Activated naive CD8-positive, alpha-beta T cell treated with anti-CD3 and anti-CD28 coated beads, Interleukin-2, amount 50 U/mL, for 16 hours (primary cell): ENCODE measurements at places on chromosomes 12 and 14.

GRCh38 chr14:30528778-30529642, 29.9 kb upstream of the G2E3 start:
- DNase-seq: no peak

GRCh38 chr12:30870491-30871265, 55.9 kb upstream of the TSPAN11 start:
- no peak for DNase-seq

DNA sequence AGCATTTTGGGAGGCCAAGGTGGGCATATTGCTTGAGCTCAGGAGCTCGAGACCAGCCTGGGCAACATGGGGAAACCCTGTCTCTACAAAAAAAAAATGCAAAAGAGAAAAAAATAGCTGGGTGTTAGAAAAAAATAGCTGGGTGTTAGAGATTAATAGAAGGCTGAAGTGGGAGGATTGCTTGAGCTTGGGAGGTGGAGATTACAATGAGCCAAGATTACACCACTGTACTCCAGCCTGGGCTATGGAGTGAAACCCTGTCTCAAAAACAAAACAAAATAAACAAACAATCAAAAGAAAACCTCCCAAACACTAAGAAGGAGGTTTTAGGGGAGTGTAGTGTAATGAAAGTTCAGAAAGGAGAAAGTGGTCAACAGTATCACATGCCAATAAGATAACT, 202.1 kb downstream of the FLRT2 start:
- DNase-seq: no peak

DNA sequence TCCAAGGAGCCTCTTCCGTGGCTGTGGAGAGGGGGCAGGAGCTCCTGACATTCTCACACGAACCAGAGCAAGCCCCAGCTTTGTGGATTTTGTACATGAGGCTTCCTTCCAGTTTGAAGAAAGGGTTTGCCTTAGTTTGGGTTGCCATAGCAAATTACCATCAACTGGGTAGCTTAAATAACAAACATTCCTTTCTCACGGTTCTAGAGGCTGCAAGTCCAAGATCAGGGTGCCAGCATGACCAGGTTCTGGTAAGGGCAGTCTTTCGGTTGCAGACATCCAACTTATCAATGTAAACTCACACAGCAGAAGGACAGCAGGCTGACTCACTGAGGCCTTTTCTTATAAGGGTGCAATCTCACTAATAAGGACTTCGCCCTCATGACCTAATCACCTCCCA, 25.9 kb upstream of the STAB2 start:
- DNase-seq: no peak

DNA sequence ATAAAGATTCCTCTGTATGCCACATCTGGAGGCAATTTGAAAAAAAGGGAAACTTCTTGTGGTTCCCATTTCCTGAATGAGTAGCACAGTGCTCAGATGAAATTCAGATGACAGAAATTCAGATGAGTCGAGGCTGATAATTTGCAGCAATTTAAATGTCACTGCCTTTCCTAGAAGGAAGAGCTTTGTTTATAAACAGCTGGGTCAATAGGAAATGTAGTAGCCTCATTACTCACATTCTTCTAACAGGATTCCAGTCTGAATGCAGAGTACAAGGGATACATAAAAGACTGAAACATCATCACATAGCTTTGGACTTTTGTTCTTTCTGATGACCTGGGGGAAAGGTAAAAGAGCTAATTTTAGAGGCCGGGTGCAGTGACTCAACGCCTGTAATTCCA, 11.3 kb upstream of the DACT1 start:
- no peak for DNase-seq

DNA sequence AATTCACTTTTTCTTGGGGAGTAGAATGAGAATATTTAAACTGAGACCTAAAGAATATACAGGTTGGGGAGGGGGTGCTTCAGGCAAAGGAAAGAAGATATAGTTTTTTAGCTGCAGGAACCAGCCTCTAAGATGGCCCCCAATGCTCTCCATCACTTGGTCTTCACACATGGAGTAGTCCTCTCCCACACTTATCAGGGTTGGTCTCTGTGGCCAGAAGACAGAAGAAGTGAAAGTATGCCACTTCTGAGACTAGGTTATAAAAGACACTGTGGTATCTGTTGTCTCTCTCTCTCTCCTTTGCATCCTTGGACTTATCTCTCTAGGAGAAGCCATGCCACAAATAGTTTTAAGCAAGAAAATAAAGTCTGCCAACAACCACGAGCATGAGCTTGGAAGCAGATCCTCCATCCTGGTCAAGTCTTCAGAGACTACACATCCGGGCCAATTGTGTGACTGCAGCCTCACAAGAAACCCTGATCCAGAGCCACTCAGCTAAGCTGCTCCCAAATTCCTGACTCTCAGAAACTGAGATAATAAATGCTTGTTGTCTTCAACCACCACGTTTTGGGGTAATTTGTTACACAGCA, 18.0 kb downstream of the PUS7L start:
- no peak for DNase-seq

DNA sequence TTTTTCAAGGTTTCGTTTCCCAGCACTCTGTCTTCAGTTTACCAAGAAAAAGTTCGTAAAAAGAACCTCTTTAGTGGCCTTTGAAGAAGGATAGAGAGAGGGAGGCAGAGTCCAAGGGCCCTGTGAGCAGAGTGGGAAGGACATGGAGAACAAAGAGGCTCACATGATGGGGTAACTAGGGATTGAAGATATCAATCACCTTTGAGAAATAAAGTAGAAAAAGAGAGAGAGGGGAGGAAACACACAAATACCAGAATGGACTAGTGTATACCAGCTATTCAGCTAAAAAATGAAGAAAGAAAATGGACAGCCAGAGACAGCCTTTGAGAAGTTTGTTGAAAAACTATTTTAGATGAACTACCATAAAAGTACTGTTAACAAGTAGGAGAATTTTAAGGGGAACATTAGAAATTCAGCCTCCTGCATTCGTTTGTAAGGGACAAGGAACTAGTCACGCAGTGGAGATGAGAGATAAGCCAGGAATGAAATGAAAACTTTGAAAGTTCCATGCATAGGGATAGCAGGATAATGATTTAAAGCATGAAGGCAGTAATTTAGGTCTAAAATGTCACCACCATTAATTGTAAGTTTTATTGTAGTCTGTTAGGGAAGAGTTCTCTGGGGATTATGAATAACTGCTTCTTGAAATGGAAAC, 82.1 kb downstream of the SPTSSA start:
- DNase-seq: no peak

DNA sequence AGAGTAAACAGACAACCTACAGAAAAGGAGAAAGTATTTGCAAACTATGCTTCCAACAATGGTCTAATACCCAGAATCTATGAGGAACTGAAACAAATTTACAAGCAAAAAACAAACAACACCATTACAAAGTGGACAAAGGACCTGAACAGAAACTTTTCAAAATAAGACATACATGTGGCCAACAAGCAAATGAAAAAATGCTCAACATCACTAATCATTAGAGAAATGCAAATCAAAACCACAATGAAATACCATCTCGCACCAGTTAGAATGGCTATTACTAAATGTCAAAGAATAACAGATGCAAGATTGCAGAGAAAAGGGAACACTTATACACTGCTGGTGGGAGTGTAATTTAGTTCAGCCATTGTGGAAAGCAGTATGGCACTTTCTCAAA, 125.8 kb downstream of the C12orf42 start:
- DNase-seq: no peak

GRCh38 chr14:75823334-75823733, 158.5 kb downstream of the TGFB3 start:
- no peak for DNase-seq

DNA sequence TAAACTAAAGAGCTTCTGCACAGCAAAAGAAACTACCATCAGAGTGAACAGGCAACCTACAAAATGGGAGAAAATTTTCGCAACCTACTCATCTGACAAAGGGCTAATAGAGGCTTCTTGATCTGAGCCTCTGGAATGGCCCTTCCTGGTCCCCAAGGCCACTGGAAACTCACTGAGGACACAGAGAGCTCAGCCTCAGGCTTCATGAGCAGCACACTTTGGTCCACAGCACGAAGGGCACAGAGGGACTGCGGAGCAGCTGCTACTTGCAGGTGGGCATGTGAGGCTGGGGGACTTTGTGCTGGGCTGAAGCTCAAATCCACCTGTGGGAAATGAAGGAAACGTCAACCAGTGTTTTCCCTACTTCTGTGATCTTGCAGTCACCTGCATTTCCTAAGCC, 27.4 kb downstream of the PZP start:
- no peak for DNase-seq

GRCh38 chr12:227286-227915, 13.4 kb upstream of the SLC6A12 start:
- no peak for DNase-seq

- no peak for DNase-seq
These were observed 15.2 kb upstream of the TCP11L2 start for GRCh38 chr12:106287364-106287763.

- DNase-seq: no peak
These were observed 9.9 kb downstream of the DHRS2 start for GRCh38 chr14:23645812-23646647.

- DNase-seq: no peak
These were observed 603 bp upstream of the ENDOU start for GRCh38 chr12:47725893-47726292.

- DNase-seq: no peak
These were observed 104.0 kb downstream of the VRK1 start for GRCh38 chr14:96901227-96901626.

- no peak for DNase-seq
These were observed 4.7 kb upstream of the COCH start for GRCh38 chr14:30869551-30870155.

GRCh38 chr14:76336876-76337275, 39.1 kb upstream of the ESRRB start:
- DNase-seq: no peak

DNA sequence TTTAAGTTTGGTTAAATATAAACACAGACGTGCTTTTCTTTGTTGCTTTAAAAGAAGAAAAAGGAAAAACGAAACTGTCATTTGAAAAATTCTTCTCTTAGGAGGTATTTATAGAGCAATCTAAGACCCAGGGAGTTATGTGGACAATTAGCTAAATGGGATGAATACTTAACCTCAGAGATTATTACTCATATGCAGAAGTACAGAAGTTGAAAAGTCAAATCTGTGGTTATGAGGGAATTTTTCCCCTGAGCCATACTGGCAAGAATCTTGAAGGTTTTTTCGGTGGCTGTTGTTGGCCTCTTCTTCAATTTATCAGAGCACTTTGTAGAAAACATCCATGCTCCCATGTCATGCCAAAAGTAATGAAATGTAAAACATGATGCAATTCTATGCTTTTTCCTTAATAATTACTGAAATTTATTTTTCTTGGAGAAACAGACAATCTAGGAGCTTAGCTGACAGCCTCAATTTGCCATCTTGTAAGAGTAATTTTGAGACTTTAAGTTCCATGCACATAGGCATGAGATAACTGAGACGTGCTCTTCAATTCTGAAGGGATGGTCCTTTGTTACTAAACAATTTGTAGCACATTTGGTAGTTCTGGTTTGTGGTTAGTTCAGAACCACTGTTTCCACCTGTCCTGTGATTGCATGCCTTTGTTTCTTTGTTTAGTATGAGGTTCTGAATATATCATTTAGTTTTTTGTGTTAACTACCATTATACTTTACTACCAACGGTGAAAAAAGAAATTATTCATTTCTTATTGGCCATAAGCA, 126.6 kb downstream of the BCAT1 start:
- no peak for DNase-seq

DNA sequence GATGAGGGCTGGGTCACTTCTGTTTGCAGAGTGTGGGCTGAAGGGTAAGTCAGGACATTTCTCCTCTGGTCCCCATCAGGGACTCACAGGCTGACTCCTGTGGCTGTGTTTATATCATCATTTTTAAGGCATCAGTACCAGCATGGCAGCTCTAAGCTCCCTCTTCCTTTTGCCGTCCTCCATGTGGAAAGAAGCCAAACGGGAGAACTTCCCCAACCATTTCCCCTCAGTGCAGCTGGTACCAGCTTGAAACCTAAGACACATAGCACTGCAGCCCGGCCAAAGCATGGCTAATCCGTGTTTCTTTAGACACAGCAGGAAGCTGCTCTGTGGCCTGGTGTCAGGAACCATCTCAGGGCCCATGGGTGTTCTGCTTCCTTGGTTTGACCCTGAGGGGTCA, 31.9 kb upstream of the ATP2A2 start:
- DNase-seq: no peak

DNA sequence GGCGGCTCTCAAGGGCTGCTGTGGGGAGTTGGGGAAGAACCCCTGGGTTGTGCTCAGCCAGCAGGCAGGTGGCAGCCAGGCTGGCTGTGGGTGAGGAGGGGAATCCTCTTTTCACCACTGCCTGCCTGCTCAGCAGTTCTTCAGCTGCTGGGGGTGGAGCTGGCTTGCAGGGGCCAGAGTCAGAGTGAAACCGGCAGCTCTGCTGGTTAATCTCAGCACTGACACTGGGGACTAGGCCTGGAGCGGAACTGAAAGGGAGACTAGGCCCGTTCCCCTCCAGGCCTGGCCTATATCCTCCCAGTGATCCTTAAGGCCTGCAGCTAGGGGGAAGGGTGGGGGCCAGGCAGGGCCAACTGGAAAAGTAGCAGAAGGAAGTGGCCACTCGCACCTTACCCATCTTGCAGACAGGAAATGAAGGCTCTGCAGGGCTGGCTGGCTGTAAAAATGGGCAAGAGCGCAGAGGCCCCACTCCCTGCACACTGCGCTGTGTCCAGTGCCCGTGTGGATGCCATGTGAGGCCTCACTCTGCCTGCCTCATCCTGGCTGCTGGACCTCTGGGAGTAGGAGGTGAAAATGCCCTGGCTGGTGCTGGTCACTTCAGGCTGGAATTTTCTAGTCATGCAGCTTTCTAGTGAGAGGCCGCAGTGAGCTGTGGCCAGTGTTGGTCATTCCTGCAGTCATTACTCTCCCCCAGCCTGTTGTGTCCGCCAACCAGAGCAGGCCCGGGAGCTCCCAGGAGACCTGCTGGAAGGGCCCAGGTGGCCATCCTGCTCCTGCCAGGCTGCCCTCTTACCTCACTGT, 39.4 kb downstream of the SH2B3 start:
- DNase-seq: peak; percentile 61

DNA sequence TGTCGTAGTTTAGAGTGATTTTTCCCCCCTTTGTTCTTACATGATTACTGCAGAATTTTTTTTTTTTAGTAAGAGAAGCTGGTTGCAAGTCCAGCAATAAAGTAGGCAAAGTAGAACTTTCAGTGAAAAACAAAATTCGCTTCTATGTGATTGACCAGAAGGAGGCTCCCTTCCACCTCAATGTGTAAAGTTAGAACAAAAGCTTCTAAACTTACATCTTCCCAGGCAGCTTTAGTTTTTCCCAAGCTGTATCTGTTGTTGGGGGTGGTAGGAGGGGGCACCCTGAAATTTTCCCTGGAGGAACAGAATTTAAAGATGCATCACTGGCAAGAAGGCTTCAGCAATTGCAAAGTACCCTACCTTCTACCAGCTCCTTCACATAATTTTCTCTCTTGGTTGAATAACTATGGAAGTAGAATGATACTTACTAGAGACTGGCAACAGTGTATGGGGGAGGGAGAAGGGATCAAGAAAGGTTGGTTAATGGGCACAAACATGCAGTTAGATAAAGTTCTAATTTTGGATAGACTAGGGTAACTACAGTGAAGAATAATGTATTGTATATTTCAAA, 87.3 kb upstream of the E2F7 start:
- DNase-seq: no peak

- DNase-seq: no peak
These were observed 63.9 kb downstream of the AACS start for GRCh38 chr12:125129179-125129571.
